ENCODE measurements at places on chromosomes 6 and 20.

GRCh38 chr6:106637717-106638341 lies 8.5 kb downstream of the QRSL1 start:
- no peak for DNase-seq

DNA sequence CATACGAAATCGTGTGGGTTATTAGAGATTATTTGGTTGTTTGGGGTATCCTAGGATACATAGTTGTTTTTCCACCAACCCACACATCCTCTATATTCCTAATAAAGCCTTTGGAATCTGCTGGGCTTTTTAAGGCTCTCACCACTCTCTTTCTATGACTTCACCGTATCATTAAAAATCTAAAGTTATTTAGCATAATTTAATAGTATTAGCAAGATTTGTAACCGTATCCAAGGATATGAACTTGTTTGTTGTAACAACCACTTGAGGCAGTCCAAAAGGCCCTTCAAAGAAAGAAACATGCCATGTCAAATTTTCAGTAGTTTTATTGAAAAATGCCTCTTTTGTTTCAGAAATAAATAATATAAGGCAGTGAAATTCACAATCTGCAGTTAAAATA lies 121.8 kb downstream of the COL12A1 start:
- no peak for DNase-seq

GRCh38 chr6:37889051-37889450 lies 69.5 kb downstream of the ZFAND3 start:
- no peak for DNase-seq

- DNase-seq, result no peak
Measured at GRCh38 chr6:165308926-165309731, at the start of gene C6orf118. C6orf118 (minus strand) TSS chr6:165309605; CDS start chr6:165309586, 19 bp downstream.

DNA sequence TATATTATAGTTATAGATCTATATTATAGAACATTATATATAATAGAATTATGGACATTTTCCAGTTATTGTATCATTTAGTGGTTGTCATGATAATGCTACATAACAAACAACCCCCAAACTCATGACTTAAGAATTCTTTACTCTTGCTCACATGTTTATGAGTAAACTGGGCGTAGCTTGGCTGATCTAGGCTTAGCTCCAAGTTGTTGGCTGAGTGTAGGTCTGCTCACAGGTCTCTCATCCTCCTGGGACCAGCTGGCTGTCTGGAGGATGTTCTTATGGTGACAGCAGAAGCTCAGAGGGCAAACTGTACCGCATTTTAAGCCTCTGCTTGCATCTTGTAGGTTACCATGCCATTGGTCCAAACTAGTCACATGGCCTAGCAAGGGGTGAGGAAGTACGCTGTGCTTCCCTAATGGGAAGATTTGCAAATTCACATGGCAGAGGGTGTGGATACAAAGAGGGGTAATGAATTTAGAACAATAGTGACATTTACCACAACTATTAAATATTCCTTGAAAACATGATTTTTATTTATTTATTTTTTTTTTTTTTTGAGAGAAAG lies 34.2 kb downstream of the ARHGAP40 start:
- DNase-seq, result no peak

DNA sequence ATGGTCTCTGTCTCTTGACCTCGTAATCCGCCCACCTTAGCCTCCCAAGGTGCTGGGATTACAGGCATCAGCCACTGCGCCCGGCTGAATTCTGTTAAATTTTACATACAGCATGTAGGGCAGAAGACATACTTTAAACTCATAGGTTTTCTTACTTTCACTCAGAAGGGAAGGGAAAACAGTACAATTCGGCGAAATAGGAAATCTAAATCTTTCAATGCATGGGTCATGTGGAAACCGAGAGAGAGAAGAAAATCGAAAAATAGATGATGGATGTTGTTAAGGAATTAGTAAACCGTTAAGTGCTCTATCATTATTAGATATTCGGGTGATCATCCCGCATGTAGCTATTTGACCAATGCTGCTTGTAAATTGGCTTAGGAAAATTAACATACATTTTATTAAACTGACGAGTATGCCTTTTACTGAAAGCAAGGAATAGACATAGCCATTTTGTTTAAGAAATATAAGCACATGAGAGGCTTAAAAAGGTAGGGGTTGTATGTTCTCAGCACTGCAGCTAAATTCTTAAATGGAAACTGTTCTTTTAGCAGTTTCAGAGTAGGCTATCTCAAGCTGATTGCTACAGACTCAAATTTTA lies 164.7 kb upstream of the AGPAT4 start:
- DNase-seq, result no peak

DNA sequence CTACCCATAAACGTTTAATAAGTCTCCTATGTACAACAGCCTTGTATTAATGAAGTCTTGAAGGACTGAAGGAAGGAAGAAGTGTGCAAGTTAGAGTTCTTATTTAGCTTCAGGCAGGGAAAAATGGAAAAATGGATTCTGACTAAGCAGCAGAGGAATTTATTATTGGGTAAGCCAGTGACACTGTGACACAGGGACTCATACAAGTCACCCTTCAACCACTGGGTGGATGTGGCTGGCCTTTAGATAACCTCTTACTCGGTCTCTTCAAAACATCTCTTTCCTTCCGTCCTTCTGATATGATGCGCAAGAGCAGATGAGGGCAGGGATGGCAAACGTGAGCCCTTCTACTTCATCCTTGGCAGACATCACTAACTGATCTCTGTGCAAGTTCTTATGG lies 145.6 kb downstream of the DHX35 start:
- no peak for DNase-seq

GRCh38 chr6:161554883-161555282 lies 281.0 kb upstream of the AGPAT4 start:
- DNase-seq, result no peak

DNA sequence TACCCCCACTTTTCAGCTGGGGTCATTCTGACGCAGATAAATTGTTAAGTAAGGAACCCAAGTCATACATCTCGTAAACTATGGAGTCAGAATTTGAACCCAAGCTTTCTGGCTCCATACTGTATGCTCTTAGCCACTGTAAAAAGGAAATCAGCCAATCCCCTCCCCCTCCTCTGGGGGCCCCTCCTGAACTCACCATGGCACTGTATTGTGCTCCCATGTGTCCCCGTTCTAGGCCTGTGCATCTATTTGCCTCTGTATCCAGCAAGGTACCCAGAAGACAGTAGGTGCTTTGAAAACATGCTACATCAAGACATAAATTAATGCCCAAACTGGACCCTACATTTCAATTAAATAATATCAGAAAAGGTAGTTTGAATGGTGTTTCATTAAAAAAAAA lies 98.5 kb downstream of the PREP start:
- no peak for DNase-seq

GRCh38 chr20:58882704-58883089 lies 30.2 kb downstream of the GNAS start:
- no peak for DNase-seq

DNA sequence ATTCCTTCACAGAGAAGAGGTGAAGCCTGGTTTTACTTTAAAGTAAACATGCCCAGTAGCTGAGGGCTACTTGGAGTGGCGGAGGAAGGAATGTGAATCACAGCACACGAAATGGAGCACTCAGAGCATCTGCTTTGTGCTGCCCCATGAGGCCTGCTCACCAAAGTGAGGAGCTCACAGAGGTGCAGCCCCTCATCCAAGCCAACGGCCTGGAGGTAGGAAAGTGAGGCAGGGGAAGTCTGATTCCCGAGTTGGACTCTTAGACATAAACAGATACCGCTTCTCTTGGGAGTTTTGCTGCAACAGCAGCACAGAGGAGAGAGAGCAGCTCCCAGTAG lies 3.6 kb downstream of the YTHDF1 start:
- DNase-seq, result no peak

GRCh38 chr6:99604166-99605073 lies 2.2 kb upstream of the PRDM13 start:
- no peak for DNase-seq

- DNase-seq, result no peak
Measured at GRCh38 chr20:33145521-33145920, 22.4 kb upstream of the BPIFA2 start.

DNA sequence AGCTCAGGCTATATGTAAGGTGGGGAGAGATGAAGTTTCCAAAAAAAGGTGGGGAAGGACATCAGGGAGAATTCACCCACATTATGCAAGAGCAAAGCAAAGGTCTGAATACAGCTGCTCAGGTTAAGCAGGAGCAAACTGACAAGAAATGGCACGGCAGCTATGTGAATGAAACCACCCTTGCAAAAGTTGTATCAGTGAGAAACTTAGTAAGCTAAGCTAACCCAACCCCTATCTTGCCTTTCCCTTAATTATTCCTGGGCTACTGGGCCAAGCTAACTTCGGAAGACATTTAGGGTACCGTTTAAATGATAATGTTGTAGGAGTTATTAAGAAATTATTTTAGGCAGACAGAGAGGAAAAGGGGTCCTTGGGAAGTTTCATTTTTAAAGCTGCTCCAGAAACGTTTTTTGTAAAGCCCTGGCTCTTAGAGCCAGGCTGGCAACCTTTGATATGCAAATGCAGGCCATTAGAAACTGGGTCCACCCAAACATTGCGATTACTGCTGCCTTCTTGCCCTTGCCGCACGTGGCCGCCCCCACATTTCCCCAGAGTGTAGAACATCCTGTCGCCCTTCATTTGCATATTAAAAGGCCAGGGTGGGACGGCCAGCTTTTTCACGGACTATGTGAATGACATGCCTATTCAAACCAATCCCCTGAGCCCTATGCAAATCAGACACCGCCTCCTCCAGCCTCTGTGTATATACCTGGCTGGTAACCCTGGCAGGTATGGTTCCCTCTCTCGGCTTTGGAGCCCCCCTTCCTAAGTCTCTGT lies 60.5 kb upstream of the SAMD5 start:
- no peak for DNase-seq

- DNase-seq, result no peak
Measured at GRCh38 chr6:51129043-51129442, 310.4 kb downstream of the TFAP2B start.

DNA sequence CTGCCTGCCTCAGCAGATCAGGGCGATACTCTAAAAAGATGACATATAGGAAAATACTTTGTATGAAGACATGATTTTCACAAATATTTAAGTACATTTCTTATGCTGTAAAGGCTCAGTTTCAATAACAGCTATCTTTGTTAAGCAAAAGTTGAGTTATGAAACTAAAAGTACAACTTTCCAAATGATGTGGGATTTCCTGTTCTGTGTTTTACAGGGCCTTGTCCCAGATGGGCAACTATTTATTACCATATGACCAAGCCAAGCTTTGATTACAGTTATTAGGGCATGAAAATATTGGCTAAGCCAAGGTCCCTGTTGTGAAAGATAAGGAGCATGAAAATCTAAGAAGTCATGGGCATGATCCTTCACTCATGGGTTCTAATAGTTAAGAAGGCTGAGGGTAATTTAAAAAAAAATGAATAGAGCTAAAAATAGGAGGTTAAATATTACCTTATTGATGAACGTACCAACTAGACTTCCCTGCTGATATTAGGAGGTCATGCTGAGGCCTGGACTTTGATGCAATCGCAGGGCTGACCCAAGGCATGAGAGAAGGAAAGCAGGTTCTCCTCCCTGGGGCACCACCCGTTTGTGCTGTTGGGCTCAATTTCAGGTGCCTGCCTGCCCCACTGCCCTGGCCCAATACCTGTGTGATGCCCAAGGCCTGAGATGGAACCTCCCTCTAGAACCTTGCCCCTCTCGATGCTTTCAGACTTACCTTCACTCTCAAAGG lies 294.4 kb upstream of the PRDM1 start:
- DNase-seq, result no peak

DNA sequence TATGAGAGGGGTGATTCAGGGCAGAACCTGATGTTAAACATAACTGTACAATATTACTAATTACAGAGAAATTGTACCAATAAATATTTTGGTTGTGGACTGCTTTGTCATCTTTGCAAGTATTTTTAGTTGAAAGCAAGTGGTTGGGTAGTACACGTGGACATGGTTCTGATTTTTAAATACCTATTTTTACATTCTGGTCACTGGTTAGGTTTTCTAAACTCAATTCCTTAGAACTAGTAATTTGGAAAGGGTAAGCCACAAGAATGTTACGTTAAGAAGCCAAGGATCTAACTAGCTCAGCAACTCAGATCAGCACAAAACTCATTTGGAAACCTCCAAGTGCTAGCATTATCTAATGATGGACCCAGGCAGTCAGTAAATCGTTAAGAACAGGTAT lies 2.7 kb downstream of the EPB41L2 start:
- no peak for DNase-seq

DNA sequence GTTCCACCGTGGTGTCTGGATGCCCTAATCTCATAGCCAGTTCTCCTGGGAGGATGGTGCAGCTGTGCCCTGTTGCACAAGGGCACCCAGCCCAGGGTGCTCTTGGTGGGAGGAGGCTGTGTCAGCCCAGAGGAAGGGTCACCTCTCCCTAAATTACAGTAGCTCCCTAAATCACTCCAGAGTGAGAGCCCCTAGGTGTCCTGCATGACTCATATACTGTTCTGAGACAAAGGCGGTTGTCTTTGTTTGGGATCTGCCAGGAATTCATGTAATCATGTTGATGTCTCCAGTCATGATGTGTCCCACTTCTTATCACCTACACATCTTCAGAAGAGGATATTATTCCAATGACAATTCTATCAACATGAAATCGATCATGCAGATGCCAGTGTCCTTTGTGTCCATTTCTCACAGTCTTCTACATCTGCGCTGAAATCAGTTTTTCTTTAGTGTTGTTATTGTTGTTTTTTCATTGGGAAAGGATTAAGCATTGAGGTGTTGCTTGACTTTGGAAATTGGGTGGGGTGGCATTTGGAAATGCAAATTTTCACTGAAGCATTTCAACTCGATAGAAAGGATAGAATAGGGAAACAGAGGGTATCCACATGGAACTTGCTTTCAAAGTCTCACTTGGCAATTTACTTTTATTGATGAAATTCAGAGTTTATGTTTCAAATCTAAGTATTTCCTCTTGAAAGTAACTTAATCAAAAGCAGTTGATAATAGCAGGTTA lies 19.5 kb downstream of the PERP start:
- DNase-seq, result no peak

DNA sequence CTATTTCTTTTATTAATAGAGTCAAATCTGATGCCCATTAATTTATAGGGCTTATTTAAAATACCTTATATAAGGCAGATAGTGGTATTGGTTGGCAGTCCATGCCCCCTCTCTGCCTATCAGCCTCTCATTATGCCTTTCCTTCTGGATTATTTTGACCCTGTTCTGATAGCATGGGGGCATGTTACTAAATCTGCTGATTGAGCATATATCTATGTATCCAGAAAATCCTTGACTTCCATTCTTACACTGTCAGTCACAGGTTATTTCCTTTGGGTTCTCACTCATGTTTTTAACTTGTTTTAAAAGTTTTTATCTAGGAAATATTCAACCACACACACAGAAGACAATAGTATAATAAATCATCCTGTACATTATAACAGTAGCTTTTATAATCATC lies 1184.9 kb downstream of the HACE1 start:
- DNase-seq, result no peak

GRCh38 chr6:85459224-85459901 lies 9.5 kb downstream of the NT5E start:
- DNase-seq, result no peak

GRCh38 chr6:133055441-133055966 lies 185.7 kb upstream of the EYA4 start:
- DNase-seq, result no peak

GRCh38 chr6:31575952-31576685 lies 754 bp downstream of the TNF start:
- DNase-seq, result no peak
